Cerebellar nuclear complex (tissue), 1 donor: ENCODE measurements at places on chromosomes 7 and 10.

DNA sequence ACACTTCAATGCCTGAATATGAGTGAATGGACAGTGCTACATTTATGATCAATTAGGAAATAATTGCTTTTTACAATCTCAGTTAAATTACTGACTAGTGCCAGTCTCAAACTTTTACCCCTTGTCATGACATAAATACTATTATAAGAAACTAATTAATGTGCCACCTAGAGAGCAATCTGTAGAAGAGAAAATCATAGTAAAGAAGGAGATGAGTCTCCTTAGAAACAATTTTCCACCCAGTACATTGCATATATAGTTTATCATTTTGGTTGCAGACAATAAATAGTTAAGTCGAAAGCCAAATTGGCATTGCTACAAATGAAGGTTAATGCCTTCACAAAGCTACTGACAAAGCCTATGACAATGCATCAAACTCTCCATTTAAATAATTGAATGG lies 68.6 kb downstream of the SLC13A1 start:
- DNase-seq, result no peak

DNA sequence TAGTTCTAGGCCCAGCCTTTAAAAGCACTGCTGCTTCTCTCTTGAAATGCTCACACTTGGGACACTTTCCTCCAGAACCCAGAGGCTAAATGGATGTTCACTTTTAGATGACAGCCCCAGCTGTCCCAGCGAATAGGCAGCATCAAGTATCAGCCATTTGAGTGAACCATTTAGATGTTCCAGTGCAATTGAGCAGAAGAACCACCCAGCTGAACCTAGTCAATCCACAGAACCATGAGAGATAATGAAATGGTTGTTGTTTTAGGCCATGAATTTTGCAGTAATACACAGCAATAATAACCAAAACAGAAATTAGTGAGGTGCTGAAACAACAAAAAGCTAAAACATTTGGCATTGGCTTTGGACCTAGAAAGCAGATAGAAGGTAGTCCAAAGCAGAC lies 273.9 kb downstream of the ETV1 start:
- DNase-seq, result no peak

GRCh38 chr10:59876695-59877094 lies 29.7 kb downstream of the CCDC6 start:
- no peak for DNase-seq

DNA sequence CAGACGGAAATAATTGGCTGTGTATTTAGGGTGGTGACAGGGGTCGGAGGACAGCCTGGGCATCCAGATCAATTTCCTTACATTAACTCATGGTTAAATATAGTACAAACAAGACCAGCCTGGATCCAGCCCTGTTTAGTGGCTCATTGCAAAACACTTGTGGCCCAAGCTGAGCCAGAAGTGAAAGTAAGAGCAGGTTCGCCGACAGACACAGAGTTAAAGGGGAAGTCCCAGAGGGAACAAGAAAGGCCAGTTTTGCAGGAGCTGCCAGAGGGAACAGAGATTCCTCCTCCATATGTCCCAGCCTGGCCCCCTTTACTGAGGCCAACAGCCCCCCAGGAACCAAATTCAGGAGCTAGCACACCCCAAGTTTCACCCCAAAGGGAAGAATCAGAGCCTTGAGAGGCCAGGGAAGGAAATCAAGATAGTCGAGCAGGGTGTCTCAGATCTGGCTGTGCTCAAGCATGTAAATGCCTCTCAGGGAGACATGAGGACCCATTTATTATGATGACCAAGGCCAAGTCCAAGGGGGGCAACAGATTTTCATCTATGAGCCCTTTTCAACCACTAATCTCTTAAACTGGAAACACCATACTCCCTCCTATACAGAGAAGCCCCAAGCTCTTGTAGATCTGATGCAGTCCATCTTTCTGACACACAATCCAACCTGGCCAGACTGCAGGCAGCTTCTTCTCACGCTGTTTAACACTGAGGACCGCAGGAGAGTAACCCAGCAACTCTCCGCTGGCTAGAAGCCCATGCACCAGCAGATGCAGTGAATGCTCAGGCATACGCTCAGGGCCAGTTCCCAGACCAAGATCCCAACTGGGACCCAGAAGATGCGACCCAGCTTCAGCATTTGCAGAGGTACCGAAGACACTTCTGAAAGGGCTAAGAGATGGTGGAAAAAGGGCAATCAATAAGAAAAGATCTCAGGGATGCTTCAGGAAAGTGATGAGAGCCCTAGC lies 15.9 kb upstream of the ADCK2 start:
- no peak for DNase-seq

GRCh38 chr10:113853578-113854012 lies 287 bp downstream of the DCLRE1A start:
- no peak for DNase-seq

DNA sequence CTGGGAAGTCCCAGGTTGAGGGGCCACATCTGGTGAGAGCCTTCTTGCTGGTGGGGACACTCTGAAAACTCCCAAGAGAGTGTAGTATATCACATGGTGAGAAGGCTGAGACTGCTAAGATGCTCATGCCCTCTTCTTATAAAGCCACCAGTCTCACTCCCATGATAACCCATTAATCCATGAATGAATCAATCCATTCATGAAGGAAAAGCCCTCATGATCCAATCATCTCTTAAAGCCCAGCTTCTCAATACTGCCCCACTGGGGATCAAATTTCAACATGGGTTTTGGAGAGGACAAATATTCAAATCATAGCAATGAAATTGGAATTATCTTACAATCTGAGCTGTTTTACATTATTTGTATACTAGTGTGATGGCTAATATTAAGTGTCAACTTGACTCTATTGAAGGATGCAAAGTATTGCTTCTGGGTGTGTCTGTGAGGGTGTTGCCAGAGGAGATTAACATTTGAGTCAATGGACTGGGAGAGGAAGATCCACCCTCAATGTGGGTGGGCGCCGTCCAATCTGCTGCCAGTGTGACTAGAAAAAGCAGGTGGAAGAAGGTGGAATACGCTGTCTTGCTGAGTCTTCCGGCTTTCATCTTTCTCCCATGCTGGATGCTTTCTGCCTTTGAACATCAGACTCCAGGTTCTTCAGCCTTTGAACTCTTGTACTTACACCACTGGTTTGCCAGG lies 14.3 kb upstream of the UBE2D1 start:
- DNase-seq, result no peak

DNA sequence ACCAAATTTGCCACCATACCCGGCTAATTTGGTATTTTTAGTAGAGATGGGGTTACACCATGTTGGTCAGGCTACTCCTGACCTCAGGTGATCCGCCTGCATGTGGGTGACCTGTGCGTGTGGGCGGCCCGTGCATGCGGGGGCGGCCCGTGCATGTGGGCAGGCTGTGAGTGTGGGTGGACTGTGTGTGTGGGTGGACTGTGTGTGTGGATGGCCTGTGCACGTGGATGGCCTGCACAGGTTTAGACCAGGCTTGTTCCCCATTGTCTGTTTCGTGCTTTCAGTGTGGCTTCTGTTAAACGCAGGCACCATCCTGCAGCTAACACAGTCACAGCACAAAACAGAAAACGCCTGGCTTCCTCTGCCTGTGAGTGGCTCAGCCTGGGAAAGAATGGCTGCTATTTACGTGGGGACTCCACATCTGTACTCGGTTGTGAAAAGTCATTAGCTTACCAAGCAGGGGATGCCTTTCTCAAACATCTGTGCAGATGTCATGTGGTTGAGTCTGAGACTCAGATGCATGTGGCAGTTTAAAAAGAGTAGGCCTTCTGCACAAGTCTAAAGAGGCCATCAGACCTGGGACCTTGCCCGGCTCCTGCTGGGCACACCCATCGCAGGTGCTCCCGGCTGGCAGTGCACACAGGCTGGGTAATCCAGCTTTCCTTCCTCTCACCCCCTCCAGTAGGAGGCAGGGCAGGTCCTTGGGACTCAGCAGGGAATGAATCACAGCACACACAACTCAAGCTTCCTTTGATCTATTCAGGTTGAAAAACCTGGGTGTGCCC lies 91.6 kb downstream of the COBL start:
- no peak for DNase-seq

DNA sequence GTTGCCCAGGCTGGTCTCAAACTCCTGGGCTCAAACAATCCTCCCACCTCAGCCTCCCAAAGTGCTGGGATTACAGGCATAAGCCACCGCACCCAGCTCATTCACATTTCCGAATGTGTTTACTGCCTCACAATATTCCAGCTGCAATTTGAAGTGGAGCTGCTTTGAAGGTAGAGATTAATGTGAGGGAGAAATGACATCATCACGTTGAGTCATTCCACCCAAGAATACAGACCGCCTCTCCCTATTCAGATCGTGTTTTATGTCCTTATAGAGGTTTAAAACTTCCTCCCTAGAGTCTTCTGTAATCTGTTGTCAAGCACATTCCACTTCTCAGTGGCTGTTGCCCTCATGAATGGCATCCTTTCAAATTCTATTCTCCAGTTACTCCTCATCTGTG lies 100.4 kb upstream of the PDGFA start:
- no peak for DNase-seq

GRCh38 chr10:120613180-120613579 lies 156.2 kb downstream of the PLPP4 start:
- no peak for DNase-seq

- no peak for DNase-seq
Measured at GRCh38 chr7:69600710-69601519, 2.6 kb downstream of the AUTS2 start.

- DNase-seq, result peak; percentile 84
Measured at GRCh38 chr10:72542396-72542815, 83.5 kb downstream of the MICU1 start.

- no peak for DNase-seq
Measured at GRCh38 chr7:134447383-134447782, 11.5 kb downstream of the AKR1B1 start.

DNA sequence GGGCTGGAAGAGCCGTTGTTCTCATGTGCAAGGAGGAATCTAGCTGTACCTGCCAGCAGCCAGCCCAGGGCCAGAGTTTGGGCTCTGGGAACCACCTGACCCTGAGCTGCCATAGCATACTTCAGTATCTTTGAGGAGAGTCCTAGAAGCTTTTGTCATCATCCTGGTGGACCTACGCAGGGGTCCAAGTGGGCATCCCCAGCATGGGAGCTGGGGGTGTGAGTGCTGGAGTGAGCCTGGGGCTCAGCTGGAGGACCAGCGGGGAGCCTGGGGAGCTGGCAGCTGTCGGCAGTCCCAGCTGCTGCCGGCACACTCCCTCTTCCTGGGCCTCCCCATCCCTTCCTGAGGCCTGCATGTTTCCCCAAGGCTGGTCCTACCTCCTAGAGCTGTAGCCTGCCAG lies 32.5 kb downstream of the C10orf105 start:
- DNase-seq, result no peak

- DNase-seq, result no peak
Measured at GRCh38 chr7:16883918-16884317, 2.1 kb upstream of the AGR3 start.

- no peak for DNase-seq
Measured at GRCh38 chr7:15503603-15504290, 58.1 kb downstream of the AGMO start.

- no peak for DNase-seq
Measured at GRCh38 chr7:115558161-115558560, 472.4 kb downstream of the TFEC start.

DNA sequence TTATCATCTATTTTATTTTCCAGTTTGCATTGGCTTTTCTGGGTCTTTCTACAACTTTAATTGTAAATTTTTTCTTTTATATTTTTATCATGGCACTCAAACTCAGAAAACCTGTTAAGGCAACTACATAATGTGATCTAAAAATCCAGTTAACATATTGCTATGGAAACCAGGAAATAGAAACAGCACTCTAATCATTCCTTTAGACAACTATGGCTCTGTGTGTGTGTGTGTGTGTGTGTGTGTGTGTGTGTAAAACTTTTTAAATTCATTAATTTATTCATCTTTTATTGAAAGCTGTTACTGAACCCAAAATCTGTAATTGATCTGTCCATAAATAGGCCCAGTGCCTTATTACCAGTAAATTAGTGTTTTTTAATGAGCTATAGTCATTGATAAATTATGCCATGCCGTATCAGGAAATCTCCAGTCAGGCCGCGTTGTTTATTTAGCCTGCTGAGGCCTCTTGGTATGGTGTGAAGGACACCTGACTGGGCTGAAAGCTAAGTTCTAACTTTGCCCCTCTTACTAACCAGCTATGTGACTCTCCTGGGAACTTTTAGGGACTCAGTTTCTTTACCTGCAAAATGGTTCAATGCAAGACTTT lies 1.5 kb upstream of the MET start:
- DNase-seq, result no peak

DNA sequence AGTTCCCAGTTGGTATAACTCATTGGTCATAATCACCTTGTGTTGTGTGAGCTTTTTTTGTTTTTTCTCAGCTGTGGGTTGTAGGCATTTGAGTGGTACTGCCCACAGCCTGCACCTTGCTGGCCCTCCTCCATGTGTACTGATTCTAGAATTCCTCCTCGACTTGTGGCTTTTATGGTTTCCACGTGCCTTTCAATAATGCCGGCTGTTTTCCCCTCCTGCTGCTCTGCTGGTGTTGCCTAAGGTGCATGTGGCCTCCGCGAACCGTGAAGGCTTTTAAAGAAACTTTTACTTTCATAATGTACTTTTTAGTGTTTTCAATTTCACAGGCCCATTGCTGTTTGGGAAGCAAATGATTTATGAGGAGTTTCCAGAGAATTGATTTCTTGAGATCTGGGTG lies 518.0 kb downstream of the REEP3 start:
- DNase-seq, result no peak

- DNase-seq, result no peak
Measured at GRCh38 chr7:118648002-118648401, 423.5 kb downstream of the ANKRD7 start.

DNA sequence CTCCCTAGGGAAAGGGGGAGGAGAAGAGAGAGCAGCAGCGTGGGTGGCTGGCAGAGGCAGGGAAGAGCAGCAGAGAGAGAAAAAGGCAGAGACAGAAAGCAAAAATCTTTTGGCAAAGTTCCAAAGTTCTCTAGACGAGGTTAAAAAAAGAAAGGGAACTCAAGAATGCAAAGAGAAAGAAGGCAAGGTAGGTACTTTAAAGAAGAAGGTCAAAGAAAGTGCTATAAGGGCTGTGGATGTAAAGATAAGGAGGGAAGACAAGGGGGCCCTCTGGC lies 20.2 kb upstream of the OPTN start:
- DNase-seq, result no peak

- no peak for DNase-seq
Measured at GRCh38 chr7:29224726-29225125, 30.2 kb downstream of the CHN2 start.

DNA sequence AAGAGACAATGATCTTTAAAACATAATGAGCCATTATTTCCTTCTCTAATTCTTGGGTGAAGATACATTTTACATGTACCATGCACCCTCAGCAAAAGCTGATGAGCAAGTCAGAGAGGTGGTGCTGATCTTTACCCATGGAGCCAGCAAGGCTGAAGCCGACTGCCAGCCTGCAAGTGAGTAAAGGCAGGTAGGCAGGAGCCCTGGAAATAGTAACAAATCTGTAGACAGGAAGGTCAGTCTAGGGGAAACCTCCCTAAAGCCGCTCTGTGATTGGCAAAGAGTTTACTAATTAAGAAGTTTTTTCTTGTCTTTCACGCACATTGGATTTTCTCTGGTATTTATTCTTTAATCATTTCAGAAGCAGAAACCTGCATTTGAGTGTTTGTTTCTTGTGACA lies 67.9 kb downstream of the PRKCQ start:
- no peak for DNase-seq

- no peak for DNase-seq
Measured at GRCh38 chr7:19526639-19527038, 182.2 kb downstream of the POLR1F start.

- DNase-seq, result no peak
Measured at GRCh38 chr10:122499012-122499411, 37.7 kb downstream of the HTRA1 start.

GRCh38 chr7:99324559-99324958 lies 1.1 kb upstream of the ARPC1A start:
- no peak for DNase-seq
